ENCODE measurements at places on chromosomes 2 and 18.

GRCh38 chr2:37802899-37803379 lies 122.1 kb upstream of the RMDN2 start:
- no peak for DNase-seq

- no peak for DNase-seq
Measured at GRCh38 chr18:42706618-42707017, 408.9 kb downstream of the RIT2 start.

- no peak for DNase-seq
Measured at GRCh38 chr2:191190861-191191552, 40.2 kb upstream of the STAT4 start.

- no peak for DNase-seq
Measured at GRCh38 chr2:67936969-67937368, 125.8 kb downstream of the C1D start.

- DNase-seq = no peak
Measured at GRCh38 chr18:43559507-43559906, 282.2 kb upstream of the SYT4 start.

DNA sequence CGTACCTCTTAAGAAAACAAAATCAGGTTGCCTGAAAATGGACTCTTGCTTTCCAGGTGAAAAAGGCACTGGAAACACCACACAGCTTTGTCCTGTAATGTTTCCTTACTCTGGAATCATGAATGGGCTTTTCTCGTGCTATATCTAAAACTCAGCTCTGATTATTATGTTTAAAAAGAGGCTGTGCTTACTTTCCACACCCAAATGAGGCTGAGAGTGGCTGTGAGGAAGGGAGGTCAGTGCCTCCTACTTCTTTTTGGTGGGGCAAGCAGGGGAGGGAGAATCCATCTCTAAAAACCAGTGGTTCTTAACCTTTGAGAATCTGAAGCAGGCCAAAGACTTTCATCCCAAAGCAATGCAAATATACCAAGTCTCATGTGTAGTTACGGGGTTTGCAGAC lies 148.6 kb downstream of the FAM210A start:
- no peak for DNase-seq

DNA sequence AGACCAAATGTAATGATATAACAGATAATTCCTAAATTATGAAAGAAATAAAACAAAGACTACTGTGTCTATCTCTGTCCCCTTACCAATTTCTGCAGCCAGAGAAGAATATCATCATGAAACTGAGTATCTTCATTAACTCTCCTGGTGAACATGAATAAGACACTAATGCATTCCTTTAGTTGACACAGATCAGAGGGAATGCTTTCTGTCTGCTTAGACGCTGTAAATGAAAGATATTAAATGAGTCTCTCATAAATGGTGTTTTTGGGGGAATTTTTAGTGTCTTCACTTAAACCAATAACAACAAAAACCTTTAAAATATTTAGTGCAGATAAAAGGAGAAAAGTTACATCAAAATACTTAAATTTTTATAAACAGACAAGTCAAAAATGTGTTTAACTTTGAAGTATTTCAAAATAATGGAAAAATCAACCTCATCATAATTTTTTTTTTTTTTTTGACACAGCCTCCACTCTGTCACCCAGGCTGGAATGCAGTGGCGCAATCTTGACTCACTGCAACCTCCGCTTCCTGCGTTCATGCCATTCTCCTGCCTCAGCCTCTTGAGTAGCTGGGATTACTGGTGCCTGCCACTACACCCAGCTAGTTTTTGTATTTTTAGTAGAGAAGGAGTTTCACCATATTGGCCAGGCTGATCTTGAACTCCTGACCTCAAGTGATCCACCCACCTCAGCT lies 16.0 kb downstream of the EPG5 start:
- no peak for DNase-seq

GRCh38 chr2:177335917-177336450 lies 56.6 kb upstream of the AGPS start:
- no peak for DNase-seq

- DNase-seq = no peak
Measured at GRCh38 chr18:34773378-34773777, 63.3 kb downstream of the DTNA start.

DNA sequence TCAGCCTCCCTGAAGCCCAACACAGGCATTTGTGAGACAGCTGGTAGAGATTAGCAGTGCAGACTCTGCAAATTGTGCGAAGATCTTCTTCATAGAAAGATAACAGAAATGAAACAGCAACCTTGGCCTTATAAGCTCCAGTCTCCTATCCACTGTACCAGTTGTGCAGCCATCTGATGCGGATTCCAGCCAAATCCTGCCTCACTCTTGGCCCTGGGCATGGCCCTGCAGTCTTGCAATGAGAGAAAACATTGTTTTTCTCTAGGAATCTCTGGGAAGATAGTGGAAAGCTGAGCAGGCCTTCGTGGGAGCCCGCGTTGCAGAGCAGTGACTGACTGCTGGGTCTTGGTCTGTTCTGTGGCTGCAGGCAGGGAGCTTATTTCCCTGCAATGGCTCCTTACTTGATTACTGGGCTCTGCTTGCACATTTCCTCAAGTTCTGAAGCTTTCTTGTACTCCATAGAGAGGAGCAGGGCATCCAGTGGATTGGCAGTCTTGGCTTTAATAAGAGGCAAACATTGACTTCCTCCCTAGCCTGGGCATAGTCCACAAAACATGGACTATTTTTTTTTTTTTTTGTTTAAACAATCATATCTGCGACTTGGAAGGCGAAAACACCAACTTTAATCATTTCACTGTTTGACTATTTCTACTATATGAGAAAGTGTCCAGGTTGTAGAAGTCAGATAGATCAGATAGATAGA lies 193.0 kb downstream of the ACTR3 start:
- DNase-seq = no peak

DNA sequence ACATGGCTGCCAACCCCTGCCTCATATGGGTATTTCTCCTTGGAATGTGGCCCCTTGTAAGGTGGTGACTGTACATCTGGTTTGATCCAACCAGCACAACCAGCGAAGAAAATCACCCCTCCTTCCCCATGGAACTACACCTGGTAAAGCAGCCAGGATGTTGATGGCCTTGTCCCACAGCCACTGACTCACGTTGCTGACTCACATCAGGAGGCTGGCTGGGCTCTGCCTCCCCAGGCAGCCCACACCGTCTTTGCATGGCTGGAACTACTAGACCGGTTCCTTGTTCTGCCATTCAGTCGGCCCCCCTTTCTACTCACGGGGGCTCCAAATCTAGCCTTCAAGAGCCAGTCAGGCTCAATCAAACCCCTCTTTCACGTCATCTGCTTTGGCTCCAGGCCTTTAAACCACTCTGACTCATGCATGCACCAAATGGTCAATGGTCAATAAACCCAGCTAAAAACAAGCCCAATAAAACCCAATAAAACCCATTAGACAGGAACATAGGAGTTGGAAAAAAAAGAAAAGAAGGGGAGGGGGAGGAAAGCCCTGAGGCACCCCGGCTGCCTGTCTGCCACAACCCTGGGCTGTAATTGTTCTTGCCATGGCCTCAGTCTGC lies 114.8 kb downstream of the PLB1 start:
- peak; percentile 24 for DNase-seq

GRCh38 chr18:79515944-79516351 lies 120.2 kb downstream of the NFATC1 start:
- no peak for DNase-seq

DNA sequence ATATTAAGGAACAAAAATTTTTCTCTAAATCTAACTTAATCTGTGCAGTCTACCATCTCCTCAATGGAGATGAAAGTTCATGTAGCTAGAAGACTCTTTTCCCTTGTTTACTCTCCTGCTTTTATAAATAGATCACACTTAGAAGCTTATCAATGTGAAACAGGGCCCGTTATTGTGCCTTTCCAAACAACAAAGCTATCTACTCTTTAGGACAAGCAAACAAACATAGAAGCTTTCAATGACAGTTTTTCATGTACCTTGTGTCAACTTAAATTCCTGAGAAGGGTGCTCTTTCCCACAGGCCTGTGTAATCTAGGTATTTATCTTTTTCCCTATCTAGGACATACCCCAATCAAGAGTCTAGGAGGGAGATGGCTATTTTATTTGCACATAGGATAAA lies 247.8 kb upstream of the CWC22 start:
- no peak for DNase-seq

- no peak for DNase-seq
Measured at GRCh38 chr18:59305295-59305694, 13.2 kb downstream of the CPLX4 start.

DNA sequence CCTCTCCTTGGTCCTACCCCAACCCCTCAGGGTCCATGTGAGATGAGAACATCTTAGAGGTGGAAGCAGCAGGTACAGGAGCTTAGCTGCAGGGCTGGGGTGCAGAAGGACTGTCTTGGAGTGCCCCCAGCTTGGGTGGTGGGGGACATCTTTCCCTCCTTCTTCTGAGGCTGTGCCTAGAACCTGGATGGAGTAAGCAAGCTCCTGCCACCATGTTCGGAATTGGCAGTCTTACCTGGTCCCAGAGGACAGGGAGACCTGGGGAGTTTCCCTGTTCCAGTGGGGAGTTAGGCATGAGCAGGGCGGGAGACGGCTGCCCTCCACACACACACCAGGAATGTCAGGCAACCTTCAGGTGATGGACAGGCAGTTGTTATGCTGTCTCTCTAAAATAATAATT lies 131.0 kb upstream of the COPS8 start:
- DNase-seq = no peak

- no peak for DNase-seq
Measured at GRCh38 chr2:50018921-50019320, 864.6 kb upstream of the FSHR start.

DNA sequence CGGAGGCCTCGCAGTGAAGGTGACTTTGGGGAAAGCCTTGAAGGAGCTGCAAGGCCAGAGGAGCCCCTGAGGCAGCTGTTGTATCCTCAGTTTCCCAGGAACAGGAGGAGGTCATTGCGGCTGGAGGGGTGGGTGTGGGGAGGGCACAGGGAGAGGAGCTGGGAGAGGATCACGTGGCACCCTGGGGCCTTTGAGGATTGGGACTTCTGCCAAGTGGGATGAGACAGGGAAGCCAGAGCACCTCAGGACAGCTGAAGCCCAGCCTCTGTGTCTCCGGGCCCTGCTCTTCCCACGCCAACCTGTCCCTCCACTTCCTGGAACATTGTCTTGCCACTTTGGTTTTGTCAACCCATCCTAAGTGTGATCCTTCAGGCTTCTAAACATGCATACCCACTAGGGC lies 19.4 kb upstream of the RRM2 start:
- DNase-seq = peak; percentile 66

DNA sequence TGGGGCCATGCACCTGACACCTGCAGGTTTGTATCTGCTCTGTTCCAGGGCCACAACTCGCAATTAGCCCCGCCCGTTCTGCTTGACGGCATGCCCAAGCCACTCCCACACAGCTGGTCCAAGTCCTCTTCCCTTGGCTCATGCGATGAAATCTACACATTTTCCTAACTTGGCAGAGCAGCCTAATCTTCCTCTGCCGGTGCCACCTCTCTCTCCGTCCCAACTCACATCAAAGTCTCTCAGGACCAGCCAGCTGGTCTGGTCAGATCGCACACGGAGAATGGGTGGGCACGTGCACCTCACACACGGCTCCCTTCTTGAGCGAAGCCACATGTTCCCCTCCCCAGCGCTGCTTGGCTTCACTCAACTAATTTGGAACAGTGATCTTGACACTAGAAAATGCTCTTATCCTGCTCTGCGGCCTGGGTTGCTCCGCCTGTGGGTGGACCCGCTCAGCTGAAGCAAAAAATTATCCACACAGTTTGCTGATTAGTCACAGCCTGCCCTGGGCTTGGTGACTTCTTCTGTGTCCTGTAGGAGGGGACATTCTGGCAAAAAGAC lies 176.7 kb downstream of the NRP2 start:
- no peak for DNase-seq

DNA sequence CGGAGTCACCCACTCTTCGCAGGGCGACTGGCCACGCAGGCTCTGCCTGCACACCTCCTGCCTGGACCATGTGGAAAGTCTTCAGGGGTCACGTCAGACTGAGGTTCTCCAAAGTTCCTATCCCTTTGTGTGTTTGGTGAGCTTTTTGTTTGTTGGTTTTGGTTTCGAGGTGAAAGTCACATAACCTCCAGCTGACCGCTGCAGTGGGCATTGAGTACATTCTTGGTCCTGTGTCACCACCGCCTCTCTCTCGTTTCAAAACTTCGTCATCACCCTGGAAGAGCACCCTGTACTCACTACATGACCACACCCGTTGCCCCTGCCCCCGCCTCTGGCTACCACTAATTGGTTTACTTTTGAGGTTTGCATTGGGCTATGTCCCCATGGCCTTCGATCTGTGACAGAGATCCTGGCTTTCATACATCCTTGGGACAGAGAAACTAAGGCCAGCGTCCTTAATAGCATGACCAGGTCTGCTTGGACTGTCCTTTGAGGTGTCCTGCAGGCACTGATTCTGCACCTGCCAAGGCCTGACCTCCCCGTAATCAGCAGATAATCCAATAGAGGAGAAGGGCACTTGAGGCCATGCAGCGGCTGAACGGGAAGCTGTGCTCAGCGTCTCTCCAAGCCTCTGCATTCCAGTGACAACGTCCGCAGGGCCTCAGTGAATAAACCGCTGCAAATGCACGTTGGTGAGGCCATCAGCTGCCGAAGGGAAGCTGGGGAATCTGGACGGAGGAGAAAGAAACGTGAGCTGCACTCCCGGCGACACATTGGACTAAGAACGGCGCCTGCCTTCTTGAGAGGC lies 46.8 kb downstream of the SH3BP4 start:
- no peak for DNase-seq

DNA sequence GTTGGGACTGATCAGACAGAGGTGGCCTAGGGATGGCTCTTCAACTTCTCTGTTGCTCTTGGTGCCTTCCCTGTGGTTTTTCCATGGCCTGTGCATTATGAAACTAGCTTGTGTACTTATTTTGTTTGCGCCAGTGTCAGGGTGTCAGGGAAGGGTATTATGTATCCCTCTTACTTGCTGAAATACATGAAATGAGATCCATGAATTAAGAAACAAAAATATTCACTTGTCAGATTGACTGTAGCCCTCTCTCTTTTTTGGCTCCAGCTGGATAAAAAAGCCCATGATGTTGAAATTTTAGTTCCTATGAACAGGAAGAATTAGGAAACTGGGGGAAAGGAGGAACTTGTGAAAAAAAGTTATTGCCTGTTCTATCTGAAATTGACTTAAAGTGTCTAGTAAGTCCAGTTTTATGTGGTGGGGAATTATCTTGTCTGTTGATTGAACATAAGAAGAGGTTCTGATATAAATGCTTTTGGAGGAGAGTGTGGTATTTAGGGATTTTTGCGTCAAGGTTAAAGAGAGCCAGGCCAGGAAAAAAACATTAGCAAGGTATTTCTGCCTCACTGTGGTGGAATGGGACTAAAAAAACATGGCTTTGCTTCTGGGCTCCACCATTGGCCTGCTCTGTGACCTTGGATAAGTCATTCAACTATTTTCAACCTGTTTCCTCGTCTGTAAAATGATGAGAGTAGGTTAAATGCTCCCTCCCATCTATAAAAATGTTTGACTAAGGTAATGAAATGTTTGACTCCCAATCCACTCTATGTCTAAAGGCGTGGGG lies 12.0 kb downstream of the UGP2 start:
- no peak for DNase-seq
